ENCODE measurements at places on chromosomes 1 and 21.

DNA sequence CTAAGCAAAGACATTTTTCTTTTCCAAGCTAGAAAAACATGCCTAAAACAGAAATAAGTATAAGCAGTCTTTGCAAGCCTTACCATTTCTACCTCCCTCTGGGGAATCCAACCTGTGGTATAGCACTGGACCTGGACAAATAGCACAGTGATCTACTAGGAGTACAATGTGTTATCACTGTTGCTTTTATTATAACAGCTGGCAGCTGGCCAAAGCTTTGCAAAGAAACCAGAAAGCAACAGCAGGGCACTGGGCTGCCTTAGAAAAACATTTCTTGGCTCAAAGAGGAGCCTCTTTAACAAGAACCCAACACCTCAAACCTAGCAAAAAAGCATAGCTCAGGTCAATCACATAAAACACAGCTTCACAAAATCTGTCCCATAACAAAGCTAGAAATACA lies 294.5 kb upstream of the GREM2 start:
- no peaks in the 10 kb centered on the region for H3K4me1 ChIP-seq
- H3K27me3 ChIP-seq = no peaks in the 10 kb centered on the region
- no peak overlapping the region for H3K27ac ChIP-seq
- H3K36me3 ChIP-seq = no peaks in the 10 kb centered on the region

GRCh38 chr21:45580181-45580575 lies 37.9 kb upstream of the SLC19A1 start:
- no peaks in the 10 kb centered on the region for H3K36me3 ChIP-seq
- H3K27me3 ChIP-seq = peaks cover 2% of the 10 kb centered on the region
- H3K4me1 ChIP-seq = no peaks in the 10 kb centered on the region
- no peak overlapping the region for H3K4me3 ChIP-seq
- no peak for DNase-seq
- H3K27ac ChIP-seq = no peak overlapping the region

GRCh38 chr1:152343006-152343405 lies 16.8 kb downstream of the FLG2 start:
- H3K4me3 ChIP-seq = no peak overlapping the region
- no peaks in the 10 kb centered on the region for H3K36me3 ChIP-seq
- H3K27ac ChIP-seq = no peak overlapping the region
- H3K27me3 ChIP-seq = peaks cover 22% of the 10 kb centered on the region

GRCh38 chr1:181169281-181169865 lies 80.9 kb downstream of the IER5 start:
- H3K36me3 ChIP-seq = no peaks in the 10 kb centered on the region
- no peaks in the 10 kb centered on the region for H3K27me3 ChIP-seq
- H3K4me1 ChIP-seq = peaks cover 6% of the 10 kb centered on the region
- no peak overlapping the region for H3K27ac ChIP-seq
- no peak overlapping the region for H3K4me3 ChIP-seq

GRCh38 chr1:44941424-44942324 lies 44.7 kb downstream of the EIF2B3 start:
- H3K36me3 ChIP-seq = peaks cover 2% of the 10 kb centered on the region
- no peaks in the 10 kb centered on the region for H3K27me3 ChIP-seq
- no peak for DNase-seq
- no peaks in the 10 kb centered on the region for H3K4me1 ChIP-seq
- H3K27ac ChIP-seq = no peak overlapping the region

- H3K4me3 ChIP-seq = no peak overlapping the region
- no peaks in the 10 kb centered on the region for H3K27me3 ChIP-seq
- no peaks in the 10 kb centered on the region for H3K36me3 ChIP-seq
- H3K4me1 ChIP-seq = peaks cover 19% of the 10 kb centered on the region
- no peak overlapping the region for H3K27ac ChIP-seq
- no peak for DNase-seq
Measured at GRCh38 chr1:159823406-159823805, 3.3 kb upstream of the SLAMF8 start.

- no peak for DNase-seq
- H3K36me3 ChIP-seq = no peaks in the 10 kb centered on the region
- H3K27ac ChIP-seq = no peak overlapping the region
- no peaks in the 10 kb centered on the region for H3K27me3 ChIP-seq
- no peak overlapping the region for H3K4me3 ChIP-seq
- H3K4me1 ChIP-seq = no peaks in the 10 kb centered on the region
Measured at GRCh38 chr1:185402930-185403329, 85.9 kb upstream of the IVNS1ABP start.

- H3K4me1 ChIP-seq = peaks cover 81% of the 10 kb centered on the region
- no peaks in the 10 kb centered on the region for H3K27me3 ChIP-seq
- H3K36me3 ChIP-seq = peaks cover 7% of the 10 kb centered on the region
- peak overlapping the region; percentile 81 for H3K27ac ChIP-seq
- peak; percentile 51 for DNase-seq
Measured at GRCh38 chr1:207868251-207868773, 42.6 kb downstream of the CD34 start.

GRCh38 chr21:42343101-42343500 lies 7.7 kb downstream of the TFF2 start:
- no peak overlapping the region for H3K27ac ChIP-seq
- H3K4me3 ChIP-seq = no peak overlapping the region
- H3K36me3 ChIP-seq = no peaks in the 10 kb centered on the region
- DNase-seq = no peak
- H3K27me3 ChIP-seq = no peaks in the 10 kb centered on the region

GRCh38 chr1:54296666-54297065 lies 96.7 kb downstream of the MRPL37 start:
- no peaks in the 10 kb centered on the region for H3K27me3 ChIP-seq
- no peaks in the 10 kb centered on the region for H3K36me3 ChIP-seq
- H3K27ac ChIP-seq = no peak overlapping the region
- no peak for DNase-seq
- no peak overlapping the region for H3K4me3 ChIP-seq
- H3K4me1 ChIP-seq = peaks cover 12% of the 10 kb centered on the region

- no peaks in the 10 kb centered on the region for H3K4me1 ChIP-seq
- peaks cover 12% of the 10 kb centered on the region for H3K27me3 ChIP-seq
- no peak for DNase-seq
- H3K4me3 ChIP-seq = no peak overlapping the region
- no peaks in the 10 kb centered on the region for H3K36me3 ChIP-seq
Measured at GRCh38 chr1:6172549-6172948, 7.6 kb downstream of the CHD5 start.

DNA sequence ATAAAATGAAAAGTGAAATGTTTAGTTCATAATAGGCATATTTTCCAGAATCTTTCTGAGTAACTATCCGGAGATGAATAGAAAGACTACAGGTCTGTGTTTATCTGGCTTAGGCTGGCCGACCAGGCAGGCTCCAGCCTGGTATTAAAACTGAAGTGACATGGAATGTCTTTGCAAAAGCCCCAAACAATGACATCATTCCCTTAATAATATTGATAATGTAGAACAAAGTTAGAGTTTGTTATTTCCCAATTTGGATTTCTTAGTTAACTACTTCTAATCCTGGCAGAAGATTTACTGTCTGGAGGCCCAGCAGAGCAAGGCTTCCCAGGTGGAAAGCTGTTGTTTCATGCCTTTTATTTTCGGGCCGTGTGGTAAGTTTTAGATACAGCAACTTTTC lies 207.7 kb downstream of the GREM2 start:
- no peaks in the 10 kb centered on the region for H3K36me3 ChIP-seq
- no peaks in the 10 kb centered on the region for H3K27me3 ChIP-seq
- no peak overlapping the region for H3K4me3 ChIP-seq
- H3K27ac ChIP-seq = no peak overlapping the region
- no peaks in the 10 kb centered on the region for H3K4me1 ChIP-seq

DNA sequence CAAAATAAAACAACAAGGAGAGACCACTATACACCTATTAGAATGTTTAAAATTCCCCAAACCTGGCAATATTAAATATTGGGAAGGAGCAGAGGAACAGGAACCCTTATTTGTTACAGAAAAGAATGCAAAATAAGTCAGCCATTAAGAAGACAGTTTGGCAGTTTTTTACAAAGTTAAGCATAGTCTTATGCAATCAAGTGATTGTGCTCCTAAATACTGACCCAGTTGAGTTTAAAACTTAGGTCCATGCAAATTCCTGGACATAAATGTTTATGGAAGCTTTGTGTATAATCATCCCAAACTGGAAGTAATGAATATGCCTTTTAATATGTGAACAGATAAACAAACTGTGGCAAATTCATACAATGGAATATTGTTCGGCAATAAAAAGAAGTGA lies 72.9 kb upstream of the RGS4 start:
- H3K4me1 ChIP-seq = no peaks in the 10 kb centered on the region
- H3K36me3 ChIP-seq = no peaks in the 10 kb centered on the region
- no peak overlapping the region for H3K4me3 ChIP-seq
- no peak overlapping the region for H3K27ac ChIP-seq

DNA sequence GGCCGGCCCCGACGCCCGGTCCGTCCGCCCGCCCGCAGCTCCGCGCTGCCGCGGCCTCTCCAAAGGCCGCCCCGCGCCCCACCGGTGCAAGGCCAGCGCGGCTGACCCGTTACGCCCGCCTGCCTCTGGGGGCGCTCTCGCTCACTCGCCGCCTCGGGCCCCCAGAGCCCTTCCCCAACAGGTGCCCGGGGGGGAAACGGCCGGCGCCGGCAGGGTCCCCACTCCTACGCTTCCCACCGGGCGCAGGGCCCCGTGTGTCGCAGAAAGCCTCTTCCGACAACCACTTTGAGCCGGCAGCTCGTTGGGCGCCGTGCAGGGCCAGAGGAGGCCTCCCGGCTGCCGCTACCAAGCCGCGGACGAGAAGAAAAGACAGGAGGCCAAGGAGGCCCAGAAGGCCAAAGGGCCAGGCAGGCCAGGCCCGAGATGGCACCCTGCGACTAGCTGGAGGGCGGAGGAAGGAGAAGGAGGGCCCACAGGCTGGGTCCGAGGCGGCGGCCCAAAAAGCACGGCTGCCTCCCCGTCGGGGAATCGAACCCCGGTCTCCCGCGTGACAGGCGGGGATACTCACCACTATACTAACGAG lies 64.9 kb upstream of the FCGR2A start:
- H3K27ac ChIP-seq = no peak overlapping the region
- peak; percentile 18 for DNase-seq
- peaks cover 20% of the 10 kb centered on the region for H3K27me3 ChIP-seq
- no peaks in the 10 kb centered on the region for H3K36me3 ChIP-seq

DNA sequence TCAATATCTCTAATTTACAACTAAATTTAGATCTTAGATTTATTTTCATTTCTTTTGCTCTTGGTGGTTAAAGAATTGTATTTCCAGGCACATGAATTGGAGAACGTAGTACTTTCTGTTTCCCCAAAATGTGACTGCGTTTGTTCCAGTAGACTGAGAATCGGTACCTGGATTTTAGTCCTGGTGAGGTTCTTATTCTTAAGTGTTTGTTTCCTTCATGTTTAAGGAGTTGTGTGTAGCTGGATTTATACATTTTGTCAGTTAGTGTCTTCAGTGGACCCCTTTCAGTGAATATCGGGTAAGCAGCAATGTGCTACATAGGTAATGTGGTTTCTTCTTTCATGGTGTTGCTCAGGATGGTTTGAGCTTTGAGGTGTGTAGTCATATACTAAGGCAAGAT lies 6.8 kb downstream of the MIER1 start:
- H3K36me3 ChIP-seq = no peaks in the 10 kb centered on the region
- H3K27me3 ChIP-seq = no peaks in the 10 kb centered on the region

- H3K27me3 ChIP-seq = no peaks in the 10 kb centered on the region
- DNase-seq = no peak
- H3K4me3 ChIP-seq = no peak overlapping the region
- H3K4me1 ChIP-seq = no peaks in the 10 kb centered on the region
Measured at GRCh38 chr1:5709461-5709975, 282.7 kb downstream of the NPHP4 start.

DNA sequence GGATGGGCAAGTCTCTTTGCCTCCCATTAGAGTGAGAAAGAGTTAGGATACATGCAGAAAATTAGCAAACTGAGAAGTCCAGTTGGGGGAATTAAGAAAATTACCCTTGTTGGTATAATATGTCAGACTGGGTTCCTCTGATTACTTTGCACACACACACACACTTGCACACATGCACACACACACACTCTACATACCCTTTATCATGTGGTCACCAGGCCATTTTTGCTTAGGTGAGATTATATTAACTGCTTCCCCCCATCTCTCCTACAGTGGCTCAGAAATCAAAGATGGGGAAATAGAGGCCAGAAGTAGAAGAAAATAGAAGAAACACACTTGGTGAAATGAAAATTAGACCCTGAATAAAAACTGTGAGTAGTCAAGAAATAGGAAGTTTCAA lies 917 bp upstream of the LIX1L start:
- no peaks in the 10 kb centered on the region for H3K36me3 ChIP-seq
- DNase-seq = no peak
- H3K27ac ChIP-seq = peak overlapping the region; percentile 85
- H3K4me3 ChIP-seq = peak overlapping the region; percentile 82
- H3K4me1 ChIP-seq = peaks cover 84% of the 10 kb centered on the region

DNA sequence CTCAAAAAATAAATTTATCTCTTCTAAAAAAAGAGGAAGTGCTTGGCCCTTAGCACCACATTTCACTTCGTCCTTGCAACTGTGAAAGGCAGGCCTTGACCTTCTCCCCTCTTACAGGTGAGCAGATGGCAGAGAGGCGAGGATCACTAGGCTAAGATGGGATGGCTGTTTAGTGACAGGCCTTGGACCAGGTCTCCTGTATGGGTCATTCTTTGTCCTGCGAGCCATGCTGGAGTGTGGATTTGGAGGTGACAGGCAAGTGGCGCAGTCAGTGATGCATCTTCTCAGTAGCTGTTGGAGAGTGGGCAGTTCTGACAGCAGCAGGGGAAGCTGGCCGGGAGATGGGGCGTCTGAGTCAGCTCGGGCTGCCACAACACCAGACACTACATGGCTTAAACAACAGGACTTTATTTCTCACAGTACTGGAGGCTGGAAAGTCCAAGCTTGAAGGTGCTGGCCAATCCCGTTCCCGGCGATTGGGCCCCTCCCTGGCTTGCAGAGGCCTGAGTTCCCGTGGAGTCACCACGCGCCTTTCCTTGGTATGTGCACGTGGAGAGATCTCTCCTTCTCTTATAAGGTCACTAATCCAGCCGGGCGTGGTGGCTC lies 16.5 kb downstream of the SLC27A3 start:
- H3K4me1 ChIP-seq = peaks cover 3% of the 10 kb centered on the region
- no peaks in the 10 kb centered on the region for H3K36me3 ChIP-seq
- H3K4me3 ChIP-seq = no peak overlapping the region
- no peaks in the 10 kb centered on the region for H3K27me3 ChIP-seq
- H3K27ac ChIP-seq = no peak overlapping the region
- no peak for DNase-seq

GRCh38 chr1:177287270-177287669 lies 116.5 kb downstream of the BRINP2 start:
- no peaks in the 10 kb centered on the region for H3K27me3 ChIP-seq
- no peaks in the 10 kb centered on the region for H3K4me1 ChIP-seq
- H3K27ac ChIP-seq = no peak overlapping the region
- no peak for DNase-seq
- no peak overlapping the region for H3K4me3 ChIP-seq

- no peaks in the 10 kb centered on the region for H3K27me3 ChIP-seq
- H3K4me1 ChIP-seq = no peaks in the 10 kb centered on the region
- H3K4me3 ChIP-seq = no peak overlapping the region
- no peaks in the 10 kb centered on the region for H3K36me3 ChIP-seq
- DNase-seq = no peak
- no peak overlapping the region for H3K27ac ChIP-seq
Measured at GRCh38 chr1:208475951-208476845, 232.0 kb upstream of the PLXNA2 start.

GRCh38 chr1:167797015-167797414 lies 75.2 kb downstream of the MPZL1 start:
- H3K36me3 ChIP-seq = no peaks in the 10 kb centered on the region
- H3K4me3 ChIP-seq = no peak overlapping the region
- H3K4me1 ChIP-seq = no peaks in the 10 kb centered on the region
